RPMI8226 (cell line): ENCODE measurements at places on chromosomes 12 and 14.
A peak's percentile ranks its signal among the peaks of the same experiment; 100 is the strongest.

DNA sequence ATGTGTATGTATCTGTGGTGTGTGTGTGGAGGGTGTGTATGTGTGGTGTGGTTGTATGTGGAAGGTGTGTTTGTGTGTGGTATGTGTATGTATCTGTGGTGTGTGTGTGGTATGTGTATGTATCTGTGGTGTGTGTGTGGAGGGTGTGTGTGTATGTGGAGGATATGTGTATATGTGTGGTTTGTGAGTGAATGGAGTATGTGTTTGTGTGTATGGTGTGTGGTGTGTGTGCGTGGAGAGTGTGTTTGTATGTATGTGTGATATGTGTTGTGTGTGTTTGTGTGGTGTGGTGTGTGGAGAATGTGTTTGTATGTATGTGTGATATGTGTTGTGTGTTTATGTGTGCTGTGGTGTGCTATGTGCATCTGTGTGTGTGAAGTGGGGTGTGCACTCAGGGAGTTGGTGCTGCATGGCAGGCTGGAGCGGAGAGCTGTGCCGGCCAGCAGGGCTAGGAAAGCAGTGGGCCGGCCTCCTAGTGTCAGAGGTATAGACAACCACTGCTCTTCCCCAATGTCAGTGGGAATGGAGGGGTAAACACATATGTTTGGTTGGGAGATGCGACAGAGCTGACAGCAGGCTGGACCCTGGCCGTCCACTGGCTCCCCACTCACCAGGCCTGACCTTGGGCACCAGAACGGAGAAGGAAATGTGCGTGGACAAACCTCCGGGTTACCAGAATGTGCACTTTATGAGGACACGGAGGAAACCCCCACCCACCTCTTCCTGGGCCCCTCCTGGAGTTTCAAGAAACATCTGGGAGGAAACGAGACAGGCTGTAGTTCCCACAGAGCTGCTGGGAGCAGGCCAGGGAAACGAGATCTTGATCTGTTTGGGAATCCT is 60.7 kb downstream of the CLMN start:
- DNase-seq: no peak

GRCh38 chr14:32102152-32102787 is 25.2 kb downstream of the ARHGAP5 start:
- DNase-seq: no peak

GRCh38 chr14:101207897-101208296 is 304.4 kb upstream of the RTL1 start:
- DNase-seq: no peak

DNA sequence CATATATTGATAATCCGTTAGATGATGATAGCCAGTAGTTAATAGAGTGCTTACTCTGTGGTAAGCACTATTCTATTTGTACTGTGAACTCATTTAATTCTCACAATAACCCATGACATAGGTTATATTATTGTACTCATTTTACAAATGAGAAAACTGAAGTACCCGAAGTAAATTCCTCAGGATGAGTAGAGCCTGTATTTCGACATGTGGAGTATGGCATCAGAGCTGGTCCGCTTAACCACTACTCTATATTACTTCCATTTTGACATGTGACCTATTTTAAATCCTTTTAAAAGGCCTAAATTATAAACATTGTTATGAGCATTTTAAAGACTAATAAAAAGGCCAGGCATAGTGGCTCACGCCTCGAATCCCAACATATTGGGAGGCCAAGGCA is 8.0 kb upstream of the RAP1B start:
- DNase-seq: no peak

DNA sequence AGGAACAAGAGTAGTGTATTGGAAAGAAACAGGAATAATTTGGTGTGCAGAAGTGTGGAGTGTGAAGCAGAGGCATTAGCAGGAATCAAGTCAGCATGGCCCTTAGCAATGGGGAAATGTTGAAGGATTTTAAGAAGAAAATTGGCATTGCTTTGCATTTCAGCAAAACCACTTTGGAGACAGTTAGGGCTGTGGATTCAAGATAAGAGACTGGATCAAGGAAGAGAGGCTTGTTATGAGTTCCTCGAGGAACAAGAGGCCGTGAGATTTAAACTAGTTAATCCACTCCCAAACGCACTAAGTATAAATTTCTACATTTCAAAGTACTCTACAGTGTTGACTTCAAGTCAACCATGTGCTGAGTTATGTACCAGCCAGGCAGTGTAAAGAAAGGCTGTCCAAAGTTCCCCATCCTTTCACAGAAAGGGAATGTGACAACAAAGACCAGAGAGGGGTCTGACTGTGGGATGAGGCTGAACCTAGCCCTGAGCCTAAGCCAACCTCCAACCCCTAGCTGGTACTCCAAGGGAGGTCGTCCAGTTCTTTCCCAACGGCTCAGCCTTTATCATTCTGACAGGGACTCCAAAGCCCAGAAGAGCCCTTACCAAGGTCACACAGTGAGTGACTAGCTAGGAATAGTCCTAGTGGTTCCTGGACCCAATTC is 91.2 kb upstream of the BMP4 start:
- no peak for DNase-seq

DNA sequence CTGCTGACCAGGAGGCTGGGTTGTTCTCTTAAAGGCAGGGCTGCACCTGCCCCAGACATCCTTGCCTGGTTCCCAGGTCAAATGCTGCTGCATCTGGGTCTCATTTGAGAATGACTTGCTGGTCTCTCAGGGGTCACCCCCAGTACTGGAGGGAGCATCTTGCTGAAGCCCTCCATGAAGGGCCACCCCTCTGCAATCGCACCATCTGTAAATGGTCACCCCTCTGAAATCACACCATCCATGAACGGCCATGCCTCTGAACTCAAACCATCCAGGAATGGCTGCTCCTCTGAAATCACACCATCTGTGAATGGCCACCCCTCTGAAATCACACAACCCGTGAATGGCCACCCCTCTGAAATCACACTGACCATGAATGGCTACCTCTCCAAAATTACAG is 7.3 kb upstream of the SERPINA6 start:
- no peak for DNase-seq

DNA sequence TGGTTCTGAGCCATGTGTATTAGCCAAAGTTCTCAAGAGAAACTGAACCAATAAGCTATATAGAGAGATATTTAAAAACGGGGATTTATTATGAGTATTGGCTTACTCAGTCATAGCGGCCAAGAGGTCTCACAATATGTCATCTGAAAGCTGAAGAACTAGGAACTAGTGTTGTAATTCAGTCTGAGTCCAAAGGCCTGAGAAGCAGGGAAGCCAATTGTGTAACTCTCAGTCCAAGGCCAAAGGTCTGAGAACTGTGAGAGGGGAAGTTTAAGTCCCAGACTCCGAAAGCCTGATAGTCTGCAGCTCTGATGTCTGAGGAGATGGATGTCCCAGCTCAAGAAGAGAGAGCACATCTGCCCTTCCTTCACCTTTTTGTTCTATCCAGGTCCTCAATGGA is 344.8 kb upstream of the USP15 start:
- no peak for DNase-seq

DNA sequence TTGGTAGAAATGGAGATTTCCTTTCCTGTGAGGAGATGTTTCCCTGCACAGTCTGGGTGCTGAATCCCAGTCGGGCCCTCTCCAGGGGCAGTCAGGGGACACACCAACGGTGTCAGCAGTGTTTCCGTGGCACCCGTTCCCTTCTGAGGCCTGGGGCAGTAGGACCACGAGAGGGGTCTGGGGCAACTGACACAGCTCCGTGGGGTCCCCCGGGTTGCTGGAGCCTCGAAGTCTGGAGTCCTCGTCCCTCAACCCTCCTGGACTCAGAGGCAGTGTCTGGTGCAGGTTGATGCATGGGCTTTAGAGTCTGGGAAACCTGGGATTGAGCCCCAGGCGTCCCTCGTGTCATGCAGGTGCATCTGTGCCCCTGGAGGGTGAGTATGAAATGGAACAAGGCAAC is 327.3 kb downstream of the ADGRD1 start:
- DNase-seq: no peak

GRCh38 chr14:96056509-96057422 is 17.6 kb downstream of the C14orf132 start:
- DNase-seq: no peak

DNA sequence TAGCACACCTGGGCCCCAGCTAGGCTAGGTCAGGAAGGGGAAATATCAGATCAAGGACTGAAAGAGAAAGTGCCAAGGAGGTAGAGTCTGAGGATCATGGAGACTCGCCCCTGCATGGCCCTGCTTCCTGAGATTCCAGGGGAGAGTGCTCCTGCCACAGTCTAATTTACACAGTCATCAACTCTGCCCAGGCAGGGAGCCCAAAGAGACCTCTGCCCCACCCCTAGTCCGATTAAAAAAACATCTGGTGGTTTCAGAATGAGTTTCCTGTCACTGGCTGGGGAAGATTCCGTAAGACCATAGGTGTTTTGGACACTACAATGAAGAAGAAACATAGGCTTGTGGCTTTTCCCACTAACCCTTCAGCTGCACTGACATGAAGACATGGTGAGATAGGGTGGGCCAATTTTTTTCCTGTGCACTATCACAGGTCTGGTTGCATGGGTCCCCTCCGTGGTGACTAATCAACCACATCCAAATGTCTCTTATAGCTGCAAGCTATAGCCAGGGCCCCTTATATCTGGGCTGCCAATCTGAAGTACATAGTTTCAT is 31.5 kb upstream of the GZMB start:
- DNase-seq: no peak

DNA sequence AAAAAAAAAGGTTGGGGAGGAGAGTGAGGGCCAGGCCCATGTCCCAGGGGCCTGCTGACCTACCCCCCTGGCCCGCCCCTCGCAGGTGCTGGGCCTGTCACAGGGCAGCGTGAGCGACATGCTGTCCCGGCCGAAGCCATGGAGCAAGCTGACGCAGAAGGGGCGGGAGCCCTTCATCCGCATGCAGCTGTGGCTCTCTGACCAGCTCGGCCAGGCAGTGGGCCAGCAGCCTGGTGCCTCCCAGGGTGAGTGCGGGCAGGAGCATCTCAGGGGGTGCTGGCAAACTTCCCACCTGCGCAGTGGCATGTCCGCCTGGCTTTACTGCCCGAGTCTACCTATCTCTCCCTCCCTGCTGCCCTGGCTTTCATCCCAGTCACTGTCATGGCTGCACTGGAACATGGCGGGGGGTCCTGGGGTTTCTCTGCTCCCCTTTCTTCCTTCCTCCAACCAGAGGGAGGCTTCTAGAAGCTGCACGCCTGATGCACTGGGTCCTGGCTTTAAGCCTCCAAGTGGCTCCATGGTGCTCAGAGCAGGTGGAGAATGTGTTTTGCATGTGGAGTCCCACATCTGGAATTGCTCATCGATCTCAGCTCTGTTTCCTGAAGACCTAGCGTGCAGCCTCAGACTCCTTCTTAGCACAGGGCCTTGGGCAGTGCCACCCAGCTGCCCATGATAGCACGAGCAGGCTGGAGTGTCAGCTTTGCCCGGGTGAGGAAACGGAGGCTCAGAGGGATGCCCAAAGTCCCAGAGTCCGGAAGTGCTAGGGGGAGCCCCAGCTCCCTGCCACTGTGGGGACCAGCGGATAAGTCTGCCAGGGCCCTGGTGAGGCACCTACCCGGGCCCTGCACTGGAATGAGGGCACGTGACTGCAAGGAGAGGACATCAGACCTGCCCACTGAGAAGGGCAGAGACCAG is 46.3 kb downstream of the PHETA1 start:
- DNase-seq: peak; percentile 94

DNA sequence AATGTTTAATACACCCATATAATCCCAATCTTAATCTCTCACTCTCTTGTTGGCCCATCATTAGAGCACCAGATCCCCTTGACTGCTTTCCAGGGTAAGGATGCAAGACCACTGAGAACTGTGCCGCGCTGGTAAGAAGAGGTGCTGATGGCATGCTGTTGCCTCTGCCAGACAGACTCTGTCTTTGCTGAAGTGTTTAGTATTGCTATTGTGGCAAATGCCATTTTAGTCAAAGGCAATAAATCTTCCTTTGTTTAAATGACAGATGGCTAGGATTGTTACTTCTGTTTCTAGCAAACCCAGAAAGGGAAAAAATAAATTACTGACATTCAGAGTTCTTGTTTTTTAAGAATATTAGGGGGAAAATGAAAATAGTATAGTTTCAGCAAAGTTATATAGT is 152.3 kb downstream of the MON2 start:
- no peak for DNase-seq

- no peak for DNase-seq
Observed at GRCh38 chr12:6280053-6280469, 30.4 kb upstream of the PLEKHG6 start.
